ENCODE measurements at places on chromosomes 7 and 10.

- DNase-seq = no peak
Observed at GRCh38 chr7:43905956-43906330, 453 bp downstream of the URGCP start.

GRCh38 chr7:29113384-29114102 lies 32.8 kb downstream of the CPVL start:
- DNase-seq = peak; percentile 68

- no peak for DNase-seq
Observed at GRCh38 chr10:101826852-101827434, 8.7 kb upstream of the OGA start.

DNA sequence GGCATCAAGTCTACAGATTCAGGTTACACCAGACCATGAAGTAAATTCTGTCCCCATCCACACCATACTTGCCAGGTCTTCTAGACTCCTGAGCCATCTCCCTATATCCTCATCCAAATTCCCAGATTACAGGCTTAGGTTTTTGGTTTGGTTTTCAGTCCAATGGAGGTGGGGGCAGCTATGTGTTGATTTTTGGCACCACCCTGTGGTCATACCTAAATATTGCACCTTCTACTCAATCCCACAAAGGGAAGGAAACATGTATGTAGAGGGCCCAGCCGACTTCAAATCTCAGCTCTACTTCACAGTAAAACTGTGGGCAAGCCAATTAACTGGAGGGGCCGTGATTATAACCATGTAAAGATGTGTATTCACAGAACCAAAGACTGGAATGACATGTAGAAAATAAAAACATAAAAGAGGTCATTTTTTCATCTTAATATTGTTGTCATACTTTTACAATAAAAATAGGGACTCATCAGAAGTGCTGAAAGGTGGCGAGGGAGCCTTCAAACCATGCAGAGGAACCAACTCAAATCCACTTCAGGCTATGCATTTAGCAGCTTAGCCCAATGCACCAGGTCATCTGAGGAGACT lies 19.8 kb downstream of the ERCC6 start:
- peak; percentile 19 for DNase-seq

- no peak for DNase-seq
Observed at GRCh38 chr7:6254866-6255265, 17.6 kb downstream of the CYTH3 start.

GRCh38 chr7:117072620-117073118 lies 119.4 kb downstream of the ST7 start:
- no peak for DNase-seq

DNA sequence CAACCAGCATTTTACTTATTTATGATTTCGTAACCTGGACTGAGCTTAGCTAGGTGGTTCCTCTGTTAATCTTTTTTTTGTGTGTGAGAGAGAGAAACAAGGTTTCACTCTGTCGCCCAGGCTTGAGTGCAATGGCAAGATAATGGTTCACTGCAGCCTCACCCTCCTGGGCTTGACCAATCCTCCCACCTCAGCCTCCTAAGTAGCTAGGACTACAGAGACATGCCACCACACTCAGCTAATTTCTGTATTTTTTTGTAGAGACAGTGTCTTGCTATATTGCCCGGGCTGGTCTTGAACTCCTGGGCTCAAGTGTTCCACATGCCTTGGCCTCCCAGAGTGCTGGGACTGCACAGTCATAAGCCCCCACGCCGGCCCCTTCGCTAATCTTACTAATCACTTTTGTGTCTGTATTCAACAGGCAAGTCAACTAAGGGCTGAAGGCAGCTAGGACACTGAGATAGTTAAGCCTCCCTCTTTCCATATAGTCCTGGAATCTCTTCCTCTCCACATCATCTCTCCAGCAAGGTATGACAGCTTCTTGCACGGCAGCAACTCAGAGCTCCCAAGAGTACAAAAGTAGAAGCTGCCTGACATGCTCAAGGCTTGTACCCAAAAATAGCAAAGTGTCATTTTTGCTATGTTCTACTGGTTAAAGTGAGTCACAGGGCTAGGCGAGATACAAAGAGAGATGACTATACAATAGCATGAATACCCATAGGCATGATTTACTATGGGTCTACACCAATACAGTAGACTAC lies 11.3 kb downstream of the KMT2C start:
- no peak for DNase-seq

- no peak for DNase-seq
Observed at GRCh38 chr7:151863386-151864079, 13.4 kb downstream of the PRKAG2 start.

DNA sequence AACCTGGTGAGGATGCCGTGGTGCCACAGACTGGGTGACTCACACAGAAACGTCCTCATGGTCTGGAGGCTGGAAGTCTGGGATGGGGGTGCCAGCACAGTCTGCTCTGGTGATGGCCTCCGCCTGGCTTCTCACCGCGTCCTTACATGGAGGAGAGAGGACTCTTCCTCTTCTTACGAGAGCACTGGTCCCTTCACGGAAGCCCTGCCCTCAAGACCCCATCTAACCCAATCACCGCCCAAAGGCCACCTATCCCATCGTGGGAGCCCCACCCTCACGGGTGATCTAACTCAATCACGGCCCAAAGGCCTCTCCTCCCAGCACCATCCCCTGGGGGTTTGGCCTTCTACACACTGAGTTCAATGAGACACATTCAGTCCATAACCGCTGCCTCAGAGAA lies 137.7 kb downstream of the PTPRN2 start:
- DNase-seq = no peak

DNA sequence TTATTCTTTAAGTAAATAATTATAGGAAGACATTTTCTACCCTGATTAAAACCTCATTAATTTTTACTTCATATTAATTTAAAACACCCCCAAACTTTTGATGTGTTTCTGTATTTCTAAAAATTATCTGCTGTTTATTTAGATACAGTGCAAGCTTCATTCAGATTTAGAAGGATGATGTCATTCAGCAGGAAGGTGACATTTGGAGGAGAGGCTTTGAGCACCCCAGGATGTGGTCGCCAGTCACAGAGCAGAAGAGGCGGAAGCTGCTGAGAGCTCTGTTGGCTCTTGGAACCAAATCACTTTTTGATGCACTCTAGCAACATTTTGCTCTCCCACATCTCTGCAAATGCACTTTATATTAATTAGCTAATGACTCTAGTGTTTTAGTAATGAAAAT lies 233.9 kb upstream of the CACNA2D1 start:
- no peak for DNase-seq

- DNase-seq = no peak
Observed at GRCh38 chr10:5628451-5629302, 37.7 kb downstream of the ASB13 start.

- DNase-seq = peak; percentile 16
Observed at GRCh38 chr10:26881600-26882331, 21.0 kb upstream of the ABI1 start.

DNA sequence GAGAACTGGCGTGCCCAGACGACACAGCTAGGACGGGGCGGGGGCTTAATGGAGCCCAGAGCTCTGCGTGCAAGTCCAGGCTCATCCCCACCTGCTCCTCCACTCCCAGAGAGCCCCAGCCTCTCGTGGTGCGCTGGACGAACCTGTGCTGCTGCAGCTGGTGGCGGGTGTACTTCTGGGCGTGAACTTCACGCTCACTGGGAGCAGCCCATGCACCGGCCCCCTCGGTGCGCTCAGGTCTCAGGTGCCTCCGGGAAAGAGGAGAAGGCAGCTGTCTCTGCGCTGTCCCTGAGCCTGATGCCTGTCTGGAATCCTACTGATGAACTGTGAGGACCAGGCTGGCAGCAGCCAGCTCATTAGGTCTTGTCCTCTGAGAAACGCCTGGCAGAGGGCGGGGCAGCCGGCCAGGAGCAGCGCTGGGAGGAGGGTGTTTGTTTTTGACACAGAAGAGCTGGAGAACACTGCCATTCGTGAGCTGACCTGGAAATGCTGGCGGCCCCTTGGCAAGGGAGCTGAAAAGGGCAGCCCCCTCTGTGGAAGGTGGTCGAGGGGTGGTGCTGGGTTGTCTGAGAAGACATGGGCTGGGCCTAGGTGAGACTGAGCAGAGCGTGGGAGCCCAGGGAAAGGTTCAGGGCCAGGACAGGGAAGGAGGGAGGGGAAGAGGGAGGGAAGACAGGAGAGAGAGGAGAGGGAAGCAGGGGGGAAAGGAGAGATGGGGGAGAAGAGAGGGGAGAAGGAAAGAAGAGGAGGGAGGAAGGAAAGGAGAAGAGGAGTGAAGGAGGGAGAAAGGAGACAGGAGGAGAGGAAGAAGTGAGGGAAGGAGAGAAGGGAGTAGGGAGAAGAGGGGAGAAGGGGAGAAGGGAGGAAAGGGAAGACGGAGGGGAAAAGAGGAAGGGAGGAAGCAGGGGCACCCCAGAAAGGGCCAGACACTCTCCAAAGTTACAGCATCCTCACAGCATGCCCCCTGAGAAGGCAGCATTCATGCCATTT lies 53.5 kb upstream of the TNS3 start:
- DNase-seq = no peak

DNA sequence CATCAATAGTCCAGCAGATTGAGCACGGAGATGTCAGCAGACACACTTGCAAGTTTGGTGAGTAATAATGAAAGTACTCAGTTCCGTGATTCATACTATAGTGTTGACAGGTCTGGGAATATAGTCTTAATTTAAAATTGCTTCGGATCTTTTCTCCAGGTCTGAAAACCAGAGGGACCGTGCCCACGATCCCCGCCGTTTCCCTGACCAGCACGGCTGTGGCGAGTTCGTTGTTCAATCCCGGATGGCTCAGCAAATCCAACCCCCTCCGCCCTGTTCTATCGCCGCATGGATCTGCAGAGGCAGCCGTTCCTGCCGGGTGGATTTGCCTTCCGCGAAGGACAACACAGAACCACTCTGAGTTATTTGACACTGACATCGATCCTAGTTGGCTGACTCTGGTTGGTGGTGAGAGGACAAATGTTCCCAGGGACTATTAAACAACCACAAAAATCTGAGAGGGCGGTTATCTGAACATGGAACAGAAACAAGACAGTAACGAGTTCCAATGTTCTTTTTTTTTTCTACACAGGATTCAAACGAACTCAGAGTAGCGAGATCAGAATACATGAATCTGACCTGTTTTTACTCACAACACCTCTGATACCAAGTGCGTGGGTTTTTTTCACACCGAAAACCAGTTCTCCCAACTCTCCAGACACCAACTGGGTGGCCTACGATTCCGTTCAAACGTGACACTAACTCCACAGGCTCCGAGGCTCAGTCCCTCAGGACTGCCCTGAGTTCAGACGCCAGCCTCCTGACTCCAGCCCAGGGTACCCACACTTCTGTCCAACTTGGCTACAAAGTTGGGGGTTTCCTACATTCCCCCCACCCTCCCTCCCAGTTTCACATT lies 52.7 kb downstream of the RBM17 start:
- peak; percentile 53 for DNase-seq

DNA sequence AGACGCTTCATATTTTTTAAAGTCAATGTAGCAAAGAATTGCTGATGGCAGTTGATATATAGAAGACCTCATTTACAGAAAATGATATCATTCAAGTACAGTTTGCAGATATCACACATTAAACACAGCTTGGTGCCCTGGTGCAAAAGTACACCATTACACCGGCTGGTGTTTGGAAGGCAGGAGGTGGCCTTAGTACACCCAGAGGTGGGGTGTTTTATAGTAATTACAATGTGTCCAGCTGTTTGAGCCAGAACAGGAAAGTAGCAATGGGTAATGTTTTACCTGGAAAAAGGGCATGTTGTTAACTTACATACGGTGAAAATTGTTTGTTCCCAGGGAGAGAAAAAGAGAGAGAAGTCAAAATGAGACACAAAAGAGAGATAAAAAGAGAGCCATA lies 103.0 kb upstream of the YAE1 start:
- DNase-seq = no peak

- DNase-seq = no peak
Observed at GRCh38 chr7:133003052-133003910, 78.6 kb downstream of the CHCHD3 start.

DNA sequence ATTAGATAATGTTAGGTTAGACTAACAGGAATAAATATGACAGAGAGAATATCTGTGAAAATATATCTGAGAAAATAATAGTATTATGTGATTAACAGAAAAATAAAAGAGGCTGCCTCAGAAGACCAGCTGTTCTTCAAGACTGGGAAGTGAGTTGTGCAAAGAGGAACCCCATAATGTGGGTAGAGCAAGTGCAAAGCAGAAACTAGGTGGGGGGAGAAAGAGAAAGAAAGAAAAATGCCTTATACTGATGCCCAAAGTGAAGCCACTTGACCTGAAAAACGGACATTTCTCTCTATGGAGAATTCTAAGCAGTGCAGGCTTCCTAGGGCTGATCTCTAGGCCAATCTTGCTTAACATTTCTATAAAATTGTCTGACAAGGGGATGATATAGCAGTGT lies 3.8 kb downstream of the NEBL start:
- no peak for DNase-seq

GRCh38 chr7:94584113-94584512 lies 71.8 kb downstream of the SGCE start:
- DNase-seq = no peak

GRCh38 chr7:129886167-129886817 lies 66.5 kb downstream of the UBE2H start:
- DNase-seq = peak; percentile 22

DNA sequence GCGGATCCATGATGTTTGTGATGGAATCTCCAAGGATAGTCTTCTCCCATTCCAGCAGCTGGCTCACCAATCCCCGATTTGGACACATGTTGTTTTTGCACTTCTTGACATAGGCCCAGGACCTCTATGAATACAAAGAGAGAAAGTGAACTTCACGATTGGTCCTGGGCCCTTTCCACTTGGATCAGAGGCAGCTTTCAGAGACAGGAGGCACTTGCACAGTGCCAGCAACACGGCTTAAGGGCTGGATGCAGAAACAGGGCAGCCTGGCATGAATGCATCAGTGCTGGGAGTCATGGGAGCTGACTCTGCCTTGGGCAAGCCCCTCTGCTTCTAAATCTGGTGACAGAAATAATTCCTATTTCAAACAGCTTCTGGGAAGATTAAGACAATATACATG lies 2.1 kb upstream of the TMEM120A start:
- no peak for DNase-seq

DNA sequence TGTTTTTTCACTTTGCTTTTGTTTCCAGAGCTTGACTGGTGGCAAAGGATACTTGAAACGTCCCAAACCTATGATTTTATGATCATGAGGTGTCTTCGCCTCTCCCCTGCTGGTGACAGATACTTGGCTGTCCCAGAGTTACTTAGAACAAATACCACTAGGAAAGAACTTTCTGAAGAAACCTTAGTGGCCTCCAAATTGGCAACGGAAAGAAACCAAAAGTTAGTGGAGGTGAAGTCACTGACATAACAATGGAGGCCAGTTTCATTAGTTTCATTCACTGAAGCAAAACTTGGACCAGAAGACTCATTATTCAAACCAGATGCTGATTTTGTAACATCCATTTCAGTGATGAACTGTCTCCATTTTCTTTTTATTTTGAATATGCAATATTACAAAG lies 68.6 kb downstream of the JAZF1 start:
- no peak for DNase-seq

DNA sequence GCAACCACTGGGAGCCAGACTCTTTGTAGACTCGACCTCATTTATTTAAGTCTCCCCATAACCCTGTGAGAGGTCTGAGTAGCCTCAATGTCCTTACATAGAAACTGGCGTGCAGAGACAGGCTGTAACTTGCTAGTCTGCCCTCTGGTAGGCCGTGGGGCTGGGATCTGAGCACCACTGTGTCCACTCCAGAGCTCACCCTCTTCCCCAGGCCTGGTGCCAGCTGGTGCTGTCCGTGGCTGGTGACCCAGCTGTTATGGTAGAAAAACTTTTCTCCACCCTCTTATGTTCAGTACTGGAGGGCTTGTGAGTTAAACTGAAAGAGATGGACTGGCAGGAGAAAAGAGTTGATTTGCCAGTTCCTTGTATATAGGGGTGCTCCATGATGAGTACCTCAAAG lies 41.9 kb downstream of the ADAMTS14 start:
- no peak for DNase-seq

Measured in NCI-H226 (cell line).